ENCODE measurements at places on chromosomes 12 and 14.

DNA sequence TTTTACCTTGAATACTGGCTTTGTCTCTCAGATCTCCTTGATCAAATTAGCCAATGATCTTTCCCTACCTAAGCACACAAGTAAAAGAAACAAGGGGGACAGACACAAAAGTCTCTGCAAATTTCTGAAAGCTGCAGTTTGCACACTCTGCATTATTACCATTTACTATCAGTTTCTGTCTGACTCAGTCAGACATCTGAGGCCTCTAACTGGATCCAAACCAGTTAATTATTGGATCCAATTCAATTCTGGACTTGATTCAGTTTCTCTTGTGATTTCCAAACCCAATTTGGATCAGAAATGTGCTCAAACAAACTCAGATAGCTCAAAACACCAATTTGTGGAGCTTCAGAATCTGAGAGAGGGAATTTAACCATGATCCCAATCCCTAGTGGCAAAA is 16.6 kb downstream of the SSTR1 start:
- no peak for DNase-seq

GRCh38 chr12:120649442-120650232 is 9.2 kb downstream of the CABP1 start:
- DNase-seq, result no peak

- no peak for DNase-seq
Observed at GRCh38 chr12:41186026-41186425, 2.1 kb upstream of the PDZRN4 start.

GRCh38 chr12:79347866-79348265 is 342.9 kb downstream of the PAWR start:
- no peak for DNase-seq

DNA sequence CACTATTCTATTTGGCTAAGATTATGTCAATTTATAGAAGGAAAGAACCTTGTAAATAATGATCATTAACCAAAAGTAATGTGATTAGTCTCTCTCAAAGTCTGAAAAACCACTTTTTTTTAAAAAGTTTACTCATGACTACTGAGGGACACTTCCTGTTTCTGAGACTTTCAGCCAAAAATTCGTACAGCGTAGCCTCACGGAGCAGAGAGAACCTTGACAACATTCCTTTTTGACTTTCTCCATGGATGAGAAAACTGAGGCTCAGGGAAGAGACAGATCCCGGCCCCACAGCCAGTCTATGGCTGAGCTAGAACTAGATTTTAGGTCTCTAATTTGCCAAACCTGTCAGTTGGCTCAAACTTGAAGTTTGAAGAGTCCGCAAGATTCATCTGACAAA is 68.2 kb downstream of the DAD1 start:
- DNase-seq, result no peak

GRCh38 chr14:59243174-59243573 is 54.7 kb downstream of the DAAM1 start:
- no peak for DNase-seq

Measured in AML-193 (cell line).